HEK293T (cell line): ENCODE measurements at places on chromosomes 6 and 20.

GRCh38 chr20:43909720-43910119 is 4.9 kb upstream of the TOX2 start:
- no peak for DNase-seq

DNA sequence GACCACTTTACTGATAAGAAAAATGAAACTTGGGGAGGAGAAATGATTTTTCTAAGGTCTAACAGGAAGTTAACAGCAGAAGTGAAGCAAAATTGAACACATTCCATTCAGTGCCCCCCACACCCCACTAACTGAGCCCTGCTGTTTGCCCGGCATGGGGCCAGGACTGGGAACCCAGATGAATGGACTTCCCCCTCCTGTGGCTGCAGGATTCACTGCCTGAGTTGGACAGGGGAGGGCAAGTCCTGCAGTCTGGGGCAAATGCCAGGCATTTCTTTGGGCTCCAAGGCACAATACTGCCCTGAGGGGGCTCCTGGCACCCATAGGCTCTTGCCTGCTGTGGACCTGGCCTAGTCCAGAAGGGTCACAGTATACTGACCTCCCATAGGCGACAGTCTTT is 28.3 kb downstream of the FYN start:
- no peak for DNase-seq

DNA sequence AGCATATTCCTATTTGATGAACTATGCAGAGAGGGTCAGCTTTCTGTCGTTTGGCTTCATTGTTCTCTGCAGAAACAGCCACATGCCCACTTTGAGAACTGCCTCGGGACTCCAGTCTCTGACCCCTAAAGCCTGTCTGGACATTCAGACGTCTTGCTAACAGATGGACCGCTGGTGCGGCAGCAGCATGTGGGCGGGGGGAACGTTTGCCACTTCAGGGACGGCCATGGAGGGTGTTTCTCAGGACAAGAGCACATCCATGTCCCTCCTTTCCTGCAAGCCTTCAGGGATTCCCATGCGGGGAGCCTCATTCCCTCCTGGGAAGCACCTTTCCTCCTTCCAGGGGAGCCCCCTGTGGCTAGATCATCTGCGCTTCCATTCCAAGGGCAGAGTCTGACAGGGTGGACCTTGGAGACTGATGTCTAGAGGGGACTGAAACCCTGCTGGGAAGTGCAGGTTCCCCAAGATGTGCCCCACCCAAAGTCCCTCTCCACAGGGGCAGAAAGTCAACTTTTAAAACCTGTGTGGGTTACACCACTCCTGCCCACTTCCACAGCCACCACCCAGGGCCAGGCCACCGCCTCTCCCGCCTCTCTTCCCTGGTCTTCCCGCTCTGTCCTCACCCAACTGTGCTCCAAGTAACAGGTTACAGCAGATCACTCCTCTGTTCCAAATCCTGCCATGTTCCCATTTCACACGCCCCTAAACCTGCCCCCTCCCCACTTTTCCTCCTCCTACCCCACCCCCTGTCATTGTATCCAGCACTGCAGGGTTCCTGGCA is 94.8 kb upstream of the PMEPA1 start:
- DNase-seq = no peak

GRCh38 chr6:160349020-160349441 is 853 bp downstream of the SLC22A3 start:
- DNase-seq = no peak

DNA sequence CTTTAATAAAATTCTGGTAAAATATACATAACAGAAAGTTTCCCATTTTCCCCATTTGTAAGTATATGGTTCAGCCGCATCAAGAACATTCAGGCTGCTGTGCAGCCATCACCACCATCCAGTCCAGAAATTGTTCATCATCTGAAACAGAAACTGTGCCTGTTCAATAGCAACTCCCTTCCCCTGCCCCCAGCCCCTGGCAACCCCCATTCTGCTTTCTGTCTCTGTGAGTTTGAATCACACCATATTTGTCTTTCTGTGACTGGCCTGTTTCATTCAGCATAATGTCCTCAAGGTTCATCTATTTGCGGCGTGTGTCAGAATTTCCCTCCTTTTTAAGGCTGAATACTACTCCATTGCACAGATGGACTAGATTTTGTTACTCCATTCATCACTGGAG is 19.1 kb downstream of the VSTM2L start:
- DNase-seq = no peak

GRCh38 chr20:1033751-1034414 is 31.8 kb upstream of the RSPO4 start:
- DNase-seq = no peak

DNA sequence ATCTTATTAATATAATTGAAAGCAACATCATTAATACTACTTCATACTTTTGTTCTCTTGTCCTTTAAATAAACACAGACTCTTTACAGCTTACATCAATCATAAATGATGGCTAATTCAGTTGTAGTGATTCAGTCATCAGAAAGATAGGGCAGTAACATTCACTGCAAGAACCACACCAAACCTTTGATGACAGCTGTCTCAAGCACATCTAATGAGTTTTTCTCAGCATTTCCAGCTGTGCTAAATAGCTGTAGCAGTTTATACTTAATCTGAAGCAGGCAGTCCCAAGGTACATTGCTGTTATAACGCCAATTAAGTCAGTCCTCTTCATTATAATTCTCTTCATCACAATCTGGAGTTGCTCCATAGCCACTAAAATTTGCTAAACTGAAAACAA is 45.7 kb downstream of the PREP start:
- DNase-seq = no peak

GRCh38 chr20:52924411-52925271 is 47.5 kb upstream of the TSHZ2 start:
- DNase-seq = no peak
